Endothelial cell (in vitro differentiated cells): ENCODE measurements at places on chromosomes 7 and 10.

- H3K4me3 ChIP-seq, result no peak overlapping the region
- DNase-seq, result no peak
- H3K27me3 ChIP-seq, result peaks cover 2% of the 10 kb centered on the region
- no peak overlapping the region for H3K27ac ChIP-seq
- H3K4me1 ChIP-seq, result no peaks in the 10 kb centered on the region
These were observed 122.6 kb upstream of the ASAH2 start for GRCh38 chr10:50373821-50374501.

DNA sequence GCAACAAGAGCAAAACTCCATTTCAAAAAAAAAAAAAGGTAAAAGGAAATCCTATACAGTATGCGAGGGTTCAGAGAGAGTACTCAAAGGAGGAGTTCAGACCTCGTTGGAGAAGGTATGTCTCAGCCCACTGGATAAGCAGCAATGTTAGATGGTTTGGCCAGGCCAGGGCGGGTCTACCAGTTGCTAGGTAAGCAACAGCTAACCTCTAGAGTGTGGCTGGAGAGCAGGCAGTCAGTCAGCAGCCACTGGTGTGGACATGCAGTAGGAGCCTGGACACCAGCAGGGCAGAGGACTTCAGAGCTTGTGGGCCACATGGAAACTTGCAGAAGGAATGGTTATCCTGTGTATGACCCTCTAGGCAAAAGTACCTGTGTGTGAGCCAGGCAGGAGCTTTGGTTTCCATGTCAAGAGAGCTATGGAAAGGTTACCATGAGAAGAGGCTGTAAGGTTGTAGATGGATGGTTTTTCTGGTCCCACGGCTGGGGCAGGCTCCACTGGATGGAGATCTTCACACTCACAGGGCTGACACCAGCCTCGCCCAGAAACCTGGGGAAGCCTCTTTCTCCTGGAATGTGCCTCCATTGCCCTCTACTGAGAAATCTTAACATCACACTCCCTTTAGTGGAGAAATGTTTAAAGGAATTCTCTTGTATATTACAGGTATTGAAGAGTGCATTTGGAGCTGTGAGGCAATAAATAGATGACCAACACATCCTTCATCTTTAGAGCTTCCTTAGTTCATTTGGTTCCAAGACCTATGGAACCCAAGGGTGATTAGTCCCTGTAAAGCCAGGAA, 63.6 kb downstream of the CCDC186 start:
- no peaks in the 10 kb centered on the region for H3K36me3 ChIP-seq
- H3K27ac ChIP-seq, result no peak overlapping the region
- H3K4me1 ChIP-seq, result peaks cover 3% of the 10 kb centered on the region
- DNase-seq, result no peak
- no peak overlapping the region for H3K4me3 ChIP-seq

DNA sequence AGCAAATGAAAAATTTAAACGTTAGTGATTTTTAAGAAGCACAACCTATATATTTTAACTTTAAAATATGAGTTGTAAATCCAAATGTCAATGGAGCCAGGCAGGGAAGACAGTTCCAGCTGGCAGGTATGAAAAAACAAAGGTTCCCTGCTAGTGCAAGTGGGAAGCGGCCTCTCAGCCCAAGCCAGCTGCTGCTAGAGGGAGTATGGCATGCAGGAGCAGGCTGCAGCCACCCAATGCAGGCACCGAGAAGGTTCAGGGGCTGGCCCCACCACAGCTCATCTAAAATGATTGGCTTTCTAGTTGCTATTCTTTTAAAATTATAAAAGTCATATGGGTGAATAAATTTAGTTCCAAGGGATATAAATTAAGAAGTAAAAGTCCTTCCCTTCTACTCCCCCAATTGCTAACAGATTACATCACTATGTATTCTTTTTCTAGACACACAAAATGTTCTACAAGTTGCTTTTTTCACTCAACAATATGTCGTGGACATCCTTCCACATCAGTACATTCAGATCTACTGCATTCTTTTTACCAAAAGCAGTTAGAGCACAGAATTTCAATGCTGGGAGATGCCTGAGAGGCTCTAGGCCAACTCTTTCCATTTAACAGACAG, 69.3 kb downstream of the SGMS1 start:
- H3K27ac ChIP-seq, result no peak overlapping the region
- no peak overlapping the region for H3K4me3 ChIP-seq
- H3K27me3 ChIP-seq, result no peaks in the 10 kb centered on the region
- DNase-seq, result no peak
- peaks cover 22% of the 10 kb centered on the region for H3K4me1 ChIP-seq

DNA sequence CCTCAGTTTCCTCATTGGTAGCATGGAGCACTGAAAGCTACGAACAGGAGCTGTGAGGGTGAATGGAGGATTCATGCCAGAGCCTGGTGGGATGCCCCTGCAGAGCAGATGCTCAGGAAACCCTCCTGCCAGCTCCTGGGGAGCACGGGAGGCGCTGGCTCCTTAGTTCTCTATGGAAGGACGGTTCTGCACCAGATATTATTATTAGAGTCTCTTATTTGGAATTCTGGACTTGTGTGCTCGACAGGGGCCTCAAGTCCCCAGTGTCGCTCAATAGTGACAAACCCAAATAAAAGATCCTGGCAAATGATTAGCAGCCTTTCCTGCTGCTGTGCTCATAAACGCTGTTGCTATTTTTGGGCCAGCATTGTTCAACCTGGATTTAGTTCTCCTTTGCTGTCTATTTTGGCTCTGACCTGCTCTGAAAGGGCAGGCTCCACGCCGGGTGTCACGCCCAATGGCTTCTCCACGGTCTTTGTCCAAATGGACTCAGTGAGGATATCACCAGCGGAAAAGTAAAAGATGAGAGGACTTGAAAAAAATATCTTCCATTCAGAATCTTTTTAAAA, 23.0 kb upstream of the KLF6 start:
- no peaks in the 10 kb centered on the region for H3K36me3 ChIP-seq
- peaks cover 2% of the 10 kb centered on the region for H3K27me3 ChIP-seq
- DNase-seq, result no peak
- H3K4me3 ChIP-seq, result no peak overlapping the region
- peaks cover 53% of the 10 kb centered on the region for H3K4me1 ChIP-seq

DNA sequence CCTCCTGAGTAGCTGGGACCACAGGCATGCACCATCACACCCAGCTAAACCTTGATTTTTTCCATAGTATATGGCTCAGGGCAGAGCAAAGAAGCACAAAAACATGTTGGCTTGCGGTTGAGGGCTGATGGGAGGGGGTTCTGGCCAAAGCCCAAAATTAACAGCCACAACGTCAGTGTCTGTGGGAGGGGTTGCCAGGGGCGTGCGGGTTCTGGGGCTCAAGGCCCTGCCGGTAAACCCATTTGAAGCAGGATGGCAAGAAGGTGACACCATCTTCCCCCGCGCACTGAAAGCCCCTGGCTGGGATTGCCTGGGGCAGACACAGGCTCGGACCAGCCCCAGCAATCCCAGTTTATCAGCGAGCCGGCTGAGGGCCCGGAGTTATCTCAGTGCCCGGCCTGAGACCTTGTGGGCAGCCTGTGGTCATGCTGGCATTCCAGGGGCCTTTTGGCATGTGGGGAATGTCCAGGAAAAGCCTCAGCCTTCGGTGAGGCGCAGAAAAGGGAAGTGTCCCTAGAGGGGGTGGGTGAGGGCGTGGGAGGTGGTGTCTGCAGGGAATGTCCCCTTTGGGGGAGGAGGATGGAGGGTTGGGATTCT, 167.7 kb upstream of the TNRC18 start:
- peak; percentile 71 for DNase-seq
- peaks cover 23% of the 10 kb centered on the region for H3K4me1 ChIP-seq
- H3K4me3 ChIP-seq, result peak overlapping the region; percentile 89
- peaks cover 17% of the 10 kb centered on the region for H3K36me3 ChIP-seq

- H3K27me3 ChIP-seq, result peaks cover 1% of the 10 kb centered on the region
- no peak overlapping the region for H3K4me3 ChIP-seq
- H3K4me1 ChIP-seq, result no peaks in the 10 kb centered on the region
- H3K27ac ChIP-seq, result no peak overlapping the region
- no peaks in the 10 kb centered on the region for H3K36me3 ChIP-seq
- no peak for DNase-seq
These were observed 123.2 kb upstream of the LANCL2 start for GRCh38 chr7:55241958-55242357.

GRCh38 chr10:73925539-73925938, 14.6 kb downstream of the PLAU start:
- no peaks in the 10 kb centered on the region for H3K36me3 ChIP-seq
- peaks cover 4% of the 10 kb centered on the region for H3K27me3 ChIP-seq
- peaks cover 11% of the 10 kb centered on the region for H3K4me1 ChIP-seq
- no peak overlapping the region for H3K27ac ChIP-seq
- H3K4me3 ChIP-seq, result no peak overlapping the region
